Stimulated activated CD4-positive, alpha-beta T cell treated with anti-CD3 and anti-CD28 coated beads, TNF-alpha, amount 100 ng/mL, for 1 hour (primary cell): ENCODE measurements at places on chromosomes 5 and 9.

- DNase-seq = no peak
Measured at GRCh38 chr5:132677191-132677590, 3.4 kb downstream of the IL4 start.

- no peak for DNase-seq
Measured at GRCh38 chr5:149280802-149281201, 9.1 kb downstream of the AFAP1L1 start.

- DNase-seq = no peak
Measured at GRCh38 chr5:67577424-67577823, 380.8 kb upstream of the CD180 start.

- DNase-seq = no peak
Measured at GRCh38 chr5:121018004-121018403, 553.9 kb downstream of the PRR16 start.

- no peak for DNase-seq
Measured at GRCh38 chr5:170426786-170427185, 37.6 kb upstream of the KCNMB1 start.

DNA sequence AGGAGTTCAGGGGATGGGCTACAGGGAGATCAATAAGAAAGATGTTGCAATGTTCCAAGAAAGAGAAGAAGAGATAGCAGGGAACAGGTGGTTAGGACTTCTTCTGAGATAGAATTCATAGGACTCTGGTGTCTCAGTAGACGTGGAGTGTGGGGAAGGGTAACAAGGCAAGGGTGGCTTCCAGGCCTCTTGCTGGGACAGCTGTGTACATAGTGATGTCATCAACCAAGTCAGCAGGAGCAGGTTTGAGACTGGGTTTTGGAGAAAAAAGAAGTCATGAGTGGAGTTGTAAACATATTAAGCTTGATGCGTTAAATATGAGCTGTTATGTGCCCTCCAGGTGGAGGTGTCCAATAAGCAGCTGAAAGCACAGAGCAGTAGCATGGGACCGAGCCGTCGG is 211.8 kb upstream of the RASEF start:
- no peak for DNase-seq

- no peak for DNase-seq
Measured at GRCh38 chr5:154258531-154259217, 68.1 kb downstream of the GALNT10 start.

DNA sequence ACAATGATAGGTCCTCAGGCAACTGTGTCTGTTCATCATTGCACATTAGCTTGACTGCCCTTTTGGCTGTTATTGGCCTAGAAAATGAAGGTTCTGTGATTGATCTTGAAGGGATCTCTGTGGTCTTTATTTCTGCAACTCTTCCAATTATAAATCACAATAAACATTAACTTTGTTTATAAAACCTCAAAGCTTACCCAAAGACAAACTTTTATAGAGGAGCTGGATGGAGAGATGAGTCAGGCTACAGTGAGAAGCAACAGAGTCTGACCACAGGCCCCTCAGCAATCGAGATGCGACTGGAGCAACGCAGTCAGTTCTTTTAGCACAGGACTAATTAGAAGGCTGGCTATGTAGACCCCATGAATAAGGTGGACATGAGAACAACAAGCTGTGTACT is 5.3 kb downstream of the MACROH2A1 start:
- DNase-seq = no peak

DNA sequence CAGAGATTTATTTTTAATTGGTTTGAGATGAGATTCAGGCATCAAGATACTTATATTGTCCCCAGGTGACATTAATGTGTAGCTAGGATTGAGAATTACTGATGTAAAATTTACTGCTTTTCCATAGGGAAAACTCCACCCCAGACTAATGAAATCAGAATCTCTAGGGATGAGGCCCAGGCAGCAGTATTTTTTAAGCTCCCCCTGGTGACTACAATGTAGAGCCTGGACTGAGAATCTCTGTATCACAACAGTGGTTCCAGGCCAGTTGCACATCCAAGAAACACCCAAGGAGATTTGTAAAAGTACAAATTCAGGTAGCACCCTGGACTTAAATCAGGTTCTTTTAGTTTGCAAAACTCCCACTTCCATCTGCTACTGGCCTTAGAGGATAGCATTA is 185.7 kb downstream of the MARCHF11 start:
- no peak for DNase-seq

DNA sequence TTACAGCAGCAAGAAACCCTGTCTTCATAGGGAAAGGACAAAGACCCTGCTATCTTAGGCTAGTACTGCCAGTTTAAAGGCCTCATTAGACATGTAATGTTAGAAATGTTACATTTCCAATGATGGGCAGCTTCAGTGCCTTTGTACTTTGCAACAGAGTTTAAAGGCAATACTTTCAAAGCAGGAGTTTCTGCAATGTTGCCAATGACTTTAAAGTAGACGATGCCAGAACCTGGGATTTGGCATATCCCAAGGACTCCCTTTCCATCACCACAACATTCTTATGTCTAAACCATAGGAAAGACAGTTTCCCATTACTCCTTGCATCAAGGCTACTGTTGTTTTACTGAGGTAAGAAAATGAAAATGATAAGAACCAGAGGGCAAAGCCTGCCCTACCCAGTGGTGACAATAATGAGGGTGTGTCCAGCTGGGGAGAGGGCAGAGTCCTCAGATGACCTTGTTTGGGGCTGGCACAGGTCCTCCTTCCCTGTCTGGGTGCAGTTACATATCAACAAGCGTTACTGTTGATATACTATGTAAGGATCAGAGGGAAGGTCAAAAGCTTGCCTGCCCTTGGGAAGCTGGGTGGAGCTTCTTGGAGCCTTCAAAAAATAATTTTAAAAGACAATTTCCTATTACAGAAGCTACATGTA is 27.5 kb upstream of the MLANA start:
- no peak for DNase-seq

- no peak for DNase-seq
Measured at GRCh38 chr9:94014066-94014654, 59.0 kb upstream of the BARX1 start.

DNA sequence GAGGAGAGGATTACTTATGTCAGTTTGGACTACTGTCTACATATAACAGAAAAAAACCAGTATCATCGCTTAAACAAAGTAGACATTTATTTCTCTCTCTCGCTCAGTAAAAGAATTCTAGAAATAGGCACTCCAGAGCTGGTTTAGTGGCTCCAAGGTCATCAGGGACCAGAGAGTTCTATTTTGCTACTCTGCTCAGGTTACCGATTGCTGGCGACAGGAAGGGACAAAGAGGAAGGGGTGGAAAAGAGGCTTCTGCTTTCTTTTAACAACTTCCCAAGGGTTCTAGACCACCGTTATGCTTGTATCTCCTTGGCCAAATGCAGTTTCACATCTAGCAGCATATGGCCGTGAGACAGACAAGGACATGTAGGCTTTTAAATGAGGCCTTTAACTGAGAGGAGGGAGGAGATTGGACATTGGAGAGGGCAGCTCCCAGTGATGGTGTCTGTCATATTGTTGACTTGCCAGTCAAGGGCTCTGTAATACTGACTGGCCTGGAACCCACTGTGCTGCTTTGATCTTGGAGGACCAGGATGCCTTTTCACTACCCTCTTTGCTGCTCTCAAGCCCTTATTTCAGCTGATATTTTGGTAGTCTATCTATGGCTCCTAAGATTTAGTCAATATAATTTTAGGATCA is 15.6 kb upstream of the DCP2 start:
- DNase-seq = no peak

DNA sequence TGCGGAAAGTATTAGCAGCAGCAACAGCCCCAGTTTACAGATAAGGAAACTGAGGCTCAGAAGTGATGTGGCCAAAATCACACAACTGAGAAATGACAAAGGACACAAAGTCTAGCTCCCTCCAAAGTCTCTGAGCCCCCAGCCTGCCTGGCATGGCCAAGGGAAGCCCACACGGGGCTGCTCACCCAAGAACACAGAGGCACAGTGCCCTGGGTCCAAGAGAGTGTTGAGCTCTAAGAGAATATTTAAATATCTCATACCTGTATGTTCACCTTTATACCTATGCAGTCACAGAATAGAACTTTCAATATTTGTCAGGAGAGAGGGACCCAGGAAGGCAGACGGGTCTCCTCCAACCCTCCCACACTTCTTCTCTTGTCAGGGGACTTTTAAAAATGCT is 16.6 kb downstream of the VAV2 start:
- no peak for DNase-seq

- no peak for DNase-seq
Measured at GRCh38 chr9:34580358-34580757, 9.2 kb downstream of the CNTFR start.

GRCh38 chr9:121194730-121195129 is 6.9 kb downstream of the RAB14 start:
- no peak for DNase-seq

- DNase-seq = no peak
Measured at GRCh38 chr5:100746730-100747129, 156.4 kb downstream of the ST8SIA4 start.

DNA sequence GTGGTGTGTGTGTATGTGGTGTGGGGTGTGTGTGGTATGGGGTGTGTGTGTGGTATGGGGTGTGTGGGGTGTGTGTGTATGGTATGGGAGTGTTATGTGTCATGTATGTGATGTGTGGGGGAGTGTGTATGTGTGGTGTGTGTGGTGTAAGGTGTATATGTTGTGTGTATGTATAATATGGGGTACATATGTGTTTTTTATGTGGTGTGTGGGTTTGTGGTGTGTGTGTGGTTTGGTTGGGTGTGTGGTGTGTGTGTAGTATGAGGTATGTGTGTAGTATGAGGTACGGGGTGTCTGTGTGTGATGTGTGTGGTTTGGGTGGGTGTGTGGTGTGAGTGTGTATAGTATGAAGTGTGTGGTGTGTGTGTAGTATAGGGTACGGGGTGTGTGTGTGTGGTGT is 11.4 kb downstream of the ECSCR start:
- DNase-seq = no peak

DNA sequence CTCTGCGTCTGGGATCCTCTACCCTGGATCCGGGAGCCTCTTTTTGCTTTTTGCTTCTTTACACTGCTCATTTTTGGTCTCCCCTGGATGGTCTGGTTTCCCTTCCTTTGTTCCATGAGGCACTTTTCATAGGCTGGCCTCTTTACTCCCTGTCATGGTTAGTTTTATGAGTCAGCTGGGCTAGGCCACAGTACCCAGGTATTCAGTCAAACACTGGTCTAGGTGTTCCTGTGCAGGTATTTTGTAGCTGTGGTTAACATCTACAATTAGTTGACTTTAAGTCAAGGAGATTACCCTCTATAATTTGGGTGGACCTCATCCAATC is 17.5 kb downstream of the ANKRD33B start:
- no peak for DNase-seq

DNA sequence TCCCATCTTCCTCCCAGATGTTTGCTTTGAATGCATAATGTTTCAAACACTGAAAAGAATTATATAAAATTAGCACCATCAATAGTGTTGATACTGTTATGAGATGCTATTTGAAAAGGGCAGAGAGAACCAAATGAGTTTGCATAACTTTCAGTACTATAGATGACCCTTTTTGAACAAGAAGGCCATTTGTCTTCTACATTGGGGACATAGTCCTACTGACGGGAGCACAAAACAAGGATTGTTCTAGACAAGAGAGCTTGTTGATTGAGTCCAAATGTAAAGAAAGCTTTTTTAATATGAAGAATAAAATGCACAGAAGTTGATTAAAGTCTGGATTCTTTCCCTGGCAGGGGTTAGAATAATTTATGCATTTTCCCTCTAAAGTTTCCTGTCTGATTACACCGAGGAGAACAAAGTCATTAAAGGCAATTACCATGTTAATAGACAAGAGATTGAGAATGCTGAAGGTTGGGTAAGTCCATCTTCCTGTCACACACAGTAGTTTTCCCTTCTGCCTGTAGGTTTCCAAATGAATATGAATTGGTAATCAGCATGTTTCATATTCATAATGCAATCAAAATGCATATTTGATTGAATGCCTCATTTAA is 32.8 kb upstream of the ADCY2 start:
- DNase-seq = no peak

DNA sequence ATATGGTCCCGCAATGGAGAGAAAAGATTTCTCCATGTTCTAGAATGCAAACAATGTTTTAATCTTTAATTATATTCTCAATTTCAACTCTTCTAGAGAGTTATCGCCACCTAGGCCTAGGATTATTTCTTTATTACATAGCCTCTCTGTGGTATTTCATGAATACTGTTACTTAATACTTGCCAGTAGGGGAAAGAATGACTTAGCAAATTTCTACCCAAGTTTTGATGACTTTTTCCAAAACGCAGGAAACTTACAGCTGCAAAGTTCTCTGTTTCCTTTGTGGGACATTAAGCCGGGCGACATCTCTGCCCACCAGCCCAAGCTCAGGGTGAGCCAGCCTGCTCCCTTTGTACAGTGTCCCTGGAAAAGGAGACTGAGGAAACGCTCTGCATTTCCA is 73.8 kb downstream of the MED27 start:
- no peak for DNase-seq

GRCh38 chr9:94212091-94212490 is 47.0 kb upstream of the ZNF169 start:
- no peak for DNase-seq
